Naive B cell (primary cell): ENCODE measurements at places on chromosomes 5 and 9. TPM values are rescaled to one million over a fixed set of nuclear protein-coding genes. Genes with fewer than 3 reads are reported as not detected.

DNA sequence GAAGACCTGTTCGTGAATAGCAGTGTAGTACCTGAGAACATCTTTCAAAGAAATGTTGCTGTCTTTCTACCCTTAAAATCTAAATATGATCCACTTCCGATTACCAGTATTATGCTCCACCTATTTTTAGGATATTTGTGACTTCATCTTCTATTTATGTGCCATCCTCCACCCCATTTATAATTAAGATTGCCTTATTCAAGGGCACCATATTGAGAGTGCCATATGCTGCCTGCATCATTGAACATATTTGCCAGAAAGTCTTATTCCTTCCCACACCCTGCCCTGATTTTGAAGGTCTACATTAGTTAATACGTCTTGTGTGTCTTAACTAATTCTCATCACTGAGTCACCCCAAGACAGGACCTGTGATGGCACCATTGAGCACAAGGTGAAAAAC is 1076.7 kb downstream of the CDH12 start:
- no peaks in the 10 kb centered on the region for H3K27me3 ChIP-seq
- H3K4me3 ChIP-seq: no peak overlapping the region
- H3K27ac ChIP-seq: no peak overlapping the region
- no peaks in the 10 kb centered on the region for H3K36me3 ChIP-seq
- DNase-seq: no peak

Gene DMRT1
- not detected for polyA plus RNA-seq

- no peaks in the 10 kb centered on the region for H3K4me1 ChIP-seq
- no peak overlapping the region for H3K4me3 ChIP-seq
- H3K27ac ChIP-seq: no peak overlapping the region
These were observed 201.3 kb downstream of the FANCC start for GRCh38 chr9:95116002-95116807.

DNA sequence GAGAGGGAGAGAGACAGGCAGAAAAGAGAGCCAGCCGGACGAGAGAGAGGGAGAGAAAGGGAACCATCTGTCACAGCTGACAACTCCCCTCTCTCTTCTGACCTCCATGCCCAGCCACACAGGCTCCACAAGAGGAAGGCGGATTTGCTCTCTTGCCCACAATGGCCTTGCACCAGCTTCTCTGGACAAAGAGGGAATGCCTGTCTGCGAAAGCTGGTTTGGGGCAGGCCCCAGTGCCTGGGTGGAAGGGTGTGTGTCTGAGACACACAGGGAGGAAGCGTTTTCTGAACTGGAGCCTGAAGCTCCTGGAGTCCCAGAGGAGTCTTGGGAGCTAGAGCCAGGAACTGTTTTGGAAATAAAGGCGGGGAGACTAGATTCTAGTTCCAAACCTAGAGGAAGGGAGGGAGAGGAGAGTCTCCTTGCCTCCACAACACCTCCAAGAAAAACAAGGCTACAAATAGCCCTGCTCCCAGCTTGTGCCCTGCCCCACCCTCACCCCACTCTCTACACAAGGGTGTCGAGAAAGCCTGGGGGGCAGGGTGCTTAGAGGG is 12.5 kb downstream of the C1QTNF2 start:
- no peaks in the 10 kb centered on the region for H3K36me3 ChIP-seq
- H3K4me1 ChIP-seq: no peaks in the 10 kb centered on the region
- H3K27me3 ChIP-seq: peaks cover 5% of the 10 kb centered on the region
- no peak overlapping the region for H3K4me3 ChIP-seq
- no peak for DNase-seq

- peaks cover 35% of the 10 kb centered on the region for H3K36me3 ChIP-seq
- DNase-seq: no peak
- no peak overlapping the region for H3K27ac ChIP-seq
- H3K4me1 ChIP-seq: no peaks in the 10 kb centered on the region
- no peaks in the 10 kb centered on the region for H3K27me3 ChIP-seq
- H3K4me3 ChIP-seq: no peak overlapping the region
These were observed 54.0 kb downstream of the C9orf85 start for GRCh38 chr9:71965403-71965802.

DNA sequence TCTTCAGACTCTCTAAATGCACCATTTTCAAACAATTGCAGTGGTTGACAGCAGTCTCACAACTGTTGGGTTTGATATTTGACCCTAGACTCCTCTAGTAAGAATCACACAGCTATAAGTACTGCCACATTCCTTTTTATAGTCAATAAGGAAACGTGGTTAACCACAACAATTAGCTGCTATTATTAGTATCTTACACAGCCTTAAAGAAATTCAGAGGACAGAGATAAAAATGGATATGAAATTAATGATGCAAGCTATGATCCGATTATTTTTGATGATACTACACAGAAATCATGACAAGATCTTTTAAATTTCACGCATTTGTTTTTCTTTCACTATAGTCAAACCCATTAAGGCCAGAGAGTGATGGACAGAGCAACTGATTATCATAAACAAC is 288.6 kb upstream of the C9orf72 start:
- H3K4me1 ChIP-seq: no peaks in the 10 kb centered on the region
- no peak overlapping the region for H3K4me3 ChIP-seq
- H3K27ac ChIP-seq: no peak overlapping the region
- no peak for DNase-seq

DNA sequence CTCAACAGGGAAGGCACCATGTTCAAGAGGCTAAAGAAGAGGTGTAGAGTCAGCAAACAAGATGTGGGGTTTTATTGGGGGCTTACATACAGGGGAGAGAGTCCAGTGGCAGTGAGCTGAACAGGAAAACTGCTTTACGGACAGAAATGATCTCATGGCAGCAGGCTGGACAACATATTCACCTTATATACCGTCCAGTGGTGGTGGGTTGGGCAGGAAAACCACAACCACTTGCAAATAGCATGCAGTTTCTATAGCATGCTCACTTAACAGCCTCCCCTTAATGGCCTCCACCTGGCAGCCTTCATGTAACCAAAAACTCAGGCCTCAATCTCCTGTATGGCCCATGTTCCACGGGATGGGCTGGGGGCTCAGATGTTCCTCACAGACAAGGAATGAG is 5.4 kb downstream of the TNFSF8 start:
- peaks cover 63% of the 10 kb centered on the region for H3K4me1 ChIP-seq
- DNase-seq: no peak
- H3K4me3 ChIP-seq: peak overlapping the region; percentile 7
- peaks cover 6% of the 10 kb centered on the region for H3K36me3 ChIP-seq

- H3K4me1 ChIP-seq: peaks cover 10% of the 10 kb centered on the region
- H3K4me3 ChIP-seq: peak overlapping the region; percentile 44
- peak overlapping the region; percentile 16 for H3K27ac ChIP-seq
- H3K36me3 ChIP-seq: peaks cover 21% of the 10 kb centered on the region
- no peak for DNase-seq
- H3K27me3 ChIP-seq: no peaks in the 10 kb centered on the region
These were observed 8.2 kb downstream of the DMAC1 start for GRCh38 chr9:7791394-7791793.

- no peak overlapping the region for H3K27ac ChIP-seq
- H3K4me3 ChIP-seq: no peak overlapping the region
These were observed 424.5 kb downstream of the DMAC1 start for GRCh38 chr9:7375013-7375511.

Gene PPP2R2B
- polyA plus RNA-seq: not detected

- no peaks in the 10 kb centered on the region for H3K36me3 ChIP-seq
- peaks cover 14% of the 10 kb centered on the region for H3K27me3 ChIP-seq
- H3K4me1 ChIP-seq: no peaks in the 10 kb centered on the region
- no peak for DNase-seq
These were observed 99.9 kb downstream of the ENC1 start for GRCh38 chr5:74540622-74541021.

Gene NOP16
- polyA plus RNA-seq: 26.3 TPM

- H3K4me1 ChIP-seq: no peaks in the 10 kb centered on the region
- no peak overlapping the region for H3K27ac ChIP-seq
- H3K27me3 ChIP-seq: no peaks in the 10 kb centered on the region
- no peak for DNase-seq
- H3K36me3 ChIP-seq: no peaks in the 10 kb centered on the region
- no peak overlapping the region for H3K4me3 ChIP-seq
These were observed 284.1 kb downstream of the NFIB start for GRCh38 chr9:14029806-14030374.

Gene SPEF2
- polyA plus RNA-seq: 0.61 TPM

- no peak overlapping the region for H3K4me3 ChIP-seq
- H3K4me1 ChIP-seq: no peaks in the 10 kb centered on the region
- DNase-seq: no peak
- no peaks in the 10 kb centered on the region for H3K27me3 ChIP-seq
- no peak overlapping the region for H3K27ac ChIP-seq
These were observed 2.8 kb upstream of the CMYA5 start for GRCh38 chr5:79686799-79687198.

DNA sequence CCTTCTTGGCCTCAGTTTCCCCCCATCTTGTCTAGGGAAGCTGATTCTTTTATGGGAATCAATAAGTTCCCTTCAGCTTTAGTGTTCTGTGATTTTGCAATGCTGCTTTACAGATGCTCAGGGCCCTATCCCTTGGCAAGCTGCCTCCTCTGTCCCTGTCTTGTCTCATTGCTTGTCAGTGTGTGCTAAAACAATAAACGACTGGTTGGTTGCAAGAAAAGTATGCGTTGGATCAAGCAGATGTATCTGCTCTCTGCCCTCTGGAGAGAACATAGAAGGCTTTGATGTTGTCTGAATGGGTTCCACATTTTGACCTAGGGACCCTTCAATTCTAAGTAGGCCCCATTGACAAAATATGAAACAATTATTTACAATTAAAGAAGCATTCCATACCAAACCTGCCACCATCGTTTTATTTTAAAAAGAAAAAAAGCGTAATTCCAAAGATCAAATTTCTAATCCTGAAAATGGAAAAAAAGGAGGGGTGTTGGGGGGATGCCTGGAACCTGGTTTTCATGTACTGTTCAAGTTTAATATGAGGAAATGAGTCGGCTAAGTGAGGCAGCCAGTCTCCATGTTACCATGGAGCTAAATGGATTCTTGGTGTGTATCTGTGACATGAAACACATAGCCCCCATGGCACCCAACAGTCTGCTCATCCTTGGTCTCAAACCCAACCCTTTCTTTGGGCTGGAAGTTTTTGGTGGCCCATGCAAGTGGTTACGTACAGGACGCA is 31.2 kb upstream of the TARS1 start:
- no peak overlapping the region for H3K4me3 ChIP-seq
- H3K27me3 ChIP-seq: peaks cover 14% of the 10 kb centered on the region

Gene C6
- not detected for polyA plus RNA-seq

GRCh38 chr9:20426019-20426418 is 196.3 kb downstream of the MLLT3 start:
- DNase-seq: no peak
- H3K4me3 ChIP-seq: no peak overlapping the region
- H3K36me3 ChIP-seq: no peaks in the 10 kb centered on the region
- H3K27ac ChIP-seq: no peak overlapping the region
- H3K27me3 ChIP-seq: no peaks in the 10 kb centered on the region

- no peak for DNase-seq
- H3K36me3 ChIP-seq: peaks cover 13% of the 10 kb centered on the region
- H3K27ac ChIP-seq: no peak overlapping the region
- H3K27me3 ChIP-seq: no peaks in the 10 kb centered on the region
These were observed 119.6 kb downstream of the SEMA6A start for GRCh38 chr5:116455061-116455460.
